ENCODE measurements at places on chromosomes 5 and 9.

DNA sequence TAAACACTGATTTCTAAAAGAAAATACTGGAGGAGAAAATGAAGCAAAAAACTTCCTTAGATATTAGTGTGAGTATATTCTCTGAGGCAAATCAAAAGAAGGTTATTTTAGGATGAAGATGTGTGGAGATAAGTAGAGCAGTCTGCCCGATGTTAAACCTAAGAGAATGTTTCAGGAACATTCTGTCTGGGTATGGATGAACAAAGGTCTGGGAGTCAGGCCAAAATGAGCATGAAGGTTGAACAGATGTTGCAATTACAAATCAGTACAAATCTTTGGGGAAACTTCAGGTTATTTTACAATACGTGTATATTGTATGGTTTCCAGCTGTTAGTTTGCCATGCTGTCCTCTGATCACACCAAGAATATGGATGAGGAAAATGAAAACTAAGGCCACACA, 14.4 kb upstream of the CEP78 start:
- DNase-seq = no peak

DNA sequence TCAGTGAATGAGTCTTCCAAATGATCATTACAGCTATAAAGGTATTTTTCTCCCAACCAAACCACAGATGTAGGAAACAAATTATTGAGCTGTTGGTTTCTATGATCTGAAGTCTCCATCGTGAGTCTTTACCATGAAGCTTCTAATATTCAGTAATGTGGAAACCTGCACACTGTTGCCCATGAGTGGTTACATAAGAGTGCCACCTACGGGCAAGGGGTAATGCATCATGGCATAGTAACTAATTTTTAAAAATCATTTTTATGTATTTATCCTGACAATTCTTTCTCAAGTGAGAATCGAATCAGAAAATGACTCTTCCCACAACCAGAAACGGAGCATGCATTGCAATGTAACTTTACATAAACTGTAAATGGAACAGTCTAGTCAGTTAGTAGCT, 282.5 kb upstream of the SMARCA2 start:
- no peak for DNase-seq

GRCh38 chr9:91771027-91771426, 179.0 kb downstream of the ROR2 start:
- no peak for DNase-seq

DNA sequence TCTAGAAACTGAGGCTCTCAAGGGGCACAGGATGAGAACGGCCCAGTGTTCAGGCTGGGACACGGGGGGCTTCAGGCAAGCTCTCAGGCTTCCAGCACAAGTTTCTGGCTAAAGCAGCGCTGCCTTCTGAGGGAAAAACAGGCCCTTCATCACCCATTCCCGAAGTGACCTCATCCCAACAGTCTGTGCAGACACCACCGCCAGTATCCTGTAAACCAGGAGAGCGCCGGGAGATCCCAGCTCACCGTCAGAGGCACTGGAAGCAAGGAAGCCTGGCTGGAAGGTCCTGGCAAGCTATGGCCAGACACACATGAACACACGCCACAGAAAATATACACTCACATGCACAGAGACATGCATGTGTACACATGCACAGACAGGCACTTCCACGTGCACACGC, 8.8 kb downstream of the SLC12A7 start:
- DNase-seq = no peak

- no peak for DNase-seq
Observed at GRCh38 chr9:71986900-71987299, 73.5 kb downstream of the C9orf57 start.

GRCh38 chr9:135046739-135047350, 40.6 kb upstream of the OLFM1 start:
- no peak for DNase-seq

GRCh38 chr5:137071526-137071925, 427.6 kb downstream of the SPOCK1 start:
- no peak for DNase-seq

DNA sequence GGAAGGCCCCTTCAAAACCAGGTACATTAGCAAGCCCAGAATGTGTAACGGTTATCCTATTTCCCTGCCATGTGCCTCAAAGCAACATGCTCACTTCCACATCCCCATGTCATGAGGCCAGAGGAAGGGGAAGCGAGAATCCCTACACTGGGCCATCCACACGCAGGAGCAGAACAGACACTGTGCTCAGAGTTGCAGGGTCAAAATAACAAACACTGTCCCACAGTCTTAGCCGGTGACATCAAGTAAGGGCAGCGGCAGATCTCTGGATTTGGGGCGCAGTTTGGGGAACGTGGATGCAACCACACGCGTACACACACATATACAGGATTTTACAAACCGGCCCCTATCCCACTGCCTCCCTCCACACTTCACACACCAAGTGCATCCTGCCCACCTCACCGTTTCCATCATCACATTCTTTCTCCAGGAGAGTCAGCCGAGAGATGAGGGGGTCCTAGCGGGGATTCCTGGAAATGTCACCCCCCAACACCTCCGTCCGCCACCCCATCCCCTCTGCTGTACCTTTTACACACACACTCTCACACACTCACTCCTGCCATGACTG, 776 bp downstream of the APBA1 start:
- no peak for DNase-seq

GRCh38 chr5:102483736-102484135, 15.1 kb downstream of the SLCO6A1 start:
- DNase-seq = no peak

DNA sequence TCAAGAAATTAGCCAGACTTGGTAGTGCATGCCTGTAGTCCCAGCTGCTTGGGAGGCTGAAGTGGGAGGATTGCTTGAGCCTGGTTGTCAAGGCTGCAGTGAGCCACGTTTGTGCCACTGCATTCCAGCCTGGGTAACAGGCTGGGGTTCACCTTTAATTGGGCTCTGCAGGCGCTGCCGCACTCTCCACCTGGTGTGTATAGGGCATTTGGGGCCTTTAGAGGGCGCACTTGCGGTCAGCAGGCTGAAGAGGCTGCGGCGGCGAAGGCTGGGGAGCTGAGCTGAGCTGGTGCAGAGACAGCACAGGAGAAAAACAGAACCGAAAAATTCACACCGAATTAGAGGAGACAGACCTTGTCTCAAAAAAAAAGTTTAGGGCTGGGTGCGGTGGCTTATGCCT, 31.2 kb downstream of the CDK7 start:
- DNase-seq = no peak

- no peak for DNase-seq
Observed at GRCh38 chr5:9439531-9440292, 106.2 kb downstream of the SEMA5A start.

GRCh38 chr9:116394894-116395698, 241.5 kb downstream of the PAPPA start:
- no peak for DNase-seq

DNA sequence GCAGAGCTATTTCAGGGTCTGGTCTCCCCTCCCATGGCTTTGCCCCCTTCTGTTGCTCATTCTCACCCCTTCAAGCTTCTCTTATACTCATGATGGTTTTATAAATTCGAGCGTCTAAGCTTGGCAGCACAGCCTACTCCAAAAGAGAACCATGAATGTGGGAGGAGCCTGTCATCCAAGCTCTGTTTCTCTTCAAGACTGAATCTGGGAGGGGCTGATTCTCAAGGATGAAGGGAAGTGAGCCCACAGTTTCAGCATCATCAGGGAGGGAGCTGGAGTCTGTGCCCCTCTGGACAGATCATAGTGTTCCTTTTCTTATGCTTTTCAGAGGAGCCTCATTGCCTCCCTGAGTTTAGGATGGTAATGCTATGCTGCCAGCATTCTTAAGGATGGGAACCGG, 168.6 kb downstream of the CFAP90 start:
- DNase-seq = no peak

DNA sequence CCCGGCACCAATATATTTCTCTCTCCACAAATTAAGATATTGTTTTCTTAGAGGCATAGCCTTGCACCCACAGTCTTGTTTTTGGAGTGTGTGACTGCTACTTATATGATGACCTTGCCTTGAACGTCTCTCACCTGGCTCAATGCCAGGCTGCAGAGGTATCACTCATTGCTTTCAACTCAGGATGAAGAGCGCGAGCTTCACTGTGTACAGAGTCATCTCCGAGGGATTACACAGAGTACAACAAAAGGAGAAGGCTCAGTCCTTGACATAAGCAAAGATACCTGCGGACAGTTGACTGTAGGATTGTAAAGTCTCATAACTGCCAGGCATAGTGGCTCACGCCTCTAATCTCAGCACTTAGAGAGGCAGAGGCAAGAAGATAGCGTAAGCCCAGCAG, 53.8 kb downstream of the CD180 start:
- DNase-seq = no peak

GRCh38 chr5:56350597-56351170, 117.6 kb upstream of the ANKRD55 start:
- peak; percentile 55 for DNase-seq

DNA sequence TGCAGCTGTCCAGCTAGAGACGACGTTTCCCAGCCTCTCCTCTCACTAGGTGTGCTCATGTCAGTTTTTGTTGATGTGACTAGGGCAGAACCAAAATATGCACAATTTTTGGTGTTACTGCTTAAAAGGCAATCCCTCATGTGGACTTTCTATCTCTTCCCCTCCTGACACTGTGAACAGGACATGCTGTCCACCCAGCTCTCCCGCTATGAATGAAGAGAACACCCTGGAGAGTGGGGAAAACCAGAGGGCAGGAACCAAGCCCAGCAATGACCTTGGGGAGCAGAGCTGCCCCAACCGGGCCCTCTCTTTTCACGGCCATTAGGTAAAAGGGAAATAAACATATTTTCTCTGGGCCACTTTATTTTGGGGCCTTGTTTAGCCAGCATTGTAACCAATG, 46.7 kb upstream of the TBC1D2 start:
- DNase-seq = no peak

DNA sequence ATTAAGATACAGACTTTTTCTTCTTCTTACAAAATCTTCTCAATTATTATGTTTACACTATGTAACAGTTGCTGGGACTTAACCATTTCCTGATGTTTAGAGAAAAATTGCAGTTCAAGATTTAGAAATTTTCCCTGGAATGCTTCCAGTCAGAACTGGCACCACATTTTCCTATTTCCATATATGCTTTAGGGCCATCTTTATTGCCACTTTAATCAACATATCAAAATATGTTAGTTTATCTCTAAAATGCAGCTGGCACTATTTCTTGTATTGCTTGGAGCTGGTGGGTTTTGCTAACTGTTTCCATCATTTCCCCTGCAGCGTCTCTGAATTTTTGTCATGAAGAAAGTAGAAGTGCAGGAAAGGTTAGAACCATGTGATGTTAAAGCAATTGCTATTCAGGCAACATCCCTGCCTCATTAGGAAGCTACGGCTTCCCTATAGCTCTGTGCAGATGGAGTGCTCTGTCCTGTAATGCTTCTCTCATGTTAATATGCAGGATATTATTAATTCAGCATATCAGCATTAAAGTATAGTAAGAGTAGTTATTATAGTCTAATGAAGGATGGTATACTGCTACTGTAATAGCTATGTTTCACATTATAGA, 269.1 kb downstream of the MTRR start:
- DNase-seq = no peak

- DNase-seq = no peak
Observed at GRCh38 chr9:129176701-129177442, 1.2 kb downstream of the IER5L start.

- no peak for DNase-seq
Observed at GRCh38 chr9:95074632-95075031, 242.9 kb downstream of the FANCC start.

DNA sequence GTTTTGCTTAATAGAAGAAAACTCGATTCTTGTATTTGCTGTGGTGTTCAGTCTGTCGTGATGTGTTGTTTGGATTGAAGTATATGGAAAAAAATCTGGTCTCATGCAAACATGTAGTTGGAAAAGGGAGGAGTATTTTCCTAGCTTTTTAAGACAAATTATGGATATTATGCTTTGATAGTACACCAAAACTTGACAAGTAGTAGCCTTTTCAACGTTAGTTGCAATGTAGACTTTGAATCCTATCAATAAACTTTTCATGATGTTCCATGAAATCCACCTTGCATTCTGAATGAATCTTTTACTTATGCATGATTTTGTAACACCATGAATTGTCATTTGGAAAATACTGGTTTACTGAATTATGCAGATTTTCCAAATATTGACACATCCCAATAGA, 64.2 kb downstream of the LHX2 start:
- no peak for DNase-seq

DNA sequence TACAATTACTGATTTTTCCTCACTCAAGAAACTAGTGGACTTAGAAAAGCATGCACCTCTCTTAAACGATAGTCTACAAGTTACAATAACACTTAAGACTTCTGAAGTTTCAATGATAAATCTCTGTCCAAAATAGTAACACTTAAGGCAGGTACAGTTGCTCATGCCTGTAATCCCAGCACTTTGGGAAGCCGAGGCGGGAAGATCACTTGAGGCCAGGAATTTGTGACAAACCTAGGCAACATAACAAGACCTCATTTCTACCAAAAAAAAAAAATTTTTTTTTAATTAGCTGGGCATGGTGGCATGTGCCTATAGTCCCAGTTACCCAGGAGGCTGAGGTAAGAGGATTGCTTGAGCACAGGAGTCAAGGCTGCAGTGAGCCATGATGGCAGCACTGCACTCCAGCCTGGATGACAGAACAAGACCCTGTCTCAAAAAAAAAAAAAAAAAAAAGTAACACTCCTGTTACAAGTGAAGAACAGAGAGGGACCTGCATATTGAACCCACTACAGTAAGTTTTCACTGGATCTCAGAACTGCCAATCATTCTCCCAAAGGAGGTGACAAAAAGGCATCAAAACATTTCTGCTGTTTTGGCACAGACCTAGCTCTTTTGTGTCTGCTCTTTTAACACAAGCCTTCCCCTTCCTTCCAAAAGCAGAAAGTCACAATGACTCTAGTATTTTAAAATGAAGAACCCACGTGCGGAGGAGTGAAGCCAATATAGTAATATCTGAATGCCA, 3.5 kb downstream of the ABITRAM start:
- DNase-seq = no peak

DNA sequence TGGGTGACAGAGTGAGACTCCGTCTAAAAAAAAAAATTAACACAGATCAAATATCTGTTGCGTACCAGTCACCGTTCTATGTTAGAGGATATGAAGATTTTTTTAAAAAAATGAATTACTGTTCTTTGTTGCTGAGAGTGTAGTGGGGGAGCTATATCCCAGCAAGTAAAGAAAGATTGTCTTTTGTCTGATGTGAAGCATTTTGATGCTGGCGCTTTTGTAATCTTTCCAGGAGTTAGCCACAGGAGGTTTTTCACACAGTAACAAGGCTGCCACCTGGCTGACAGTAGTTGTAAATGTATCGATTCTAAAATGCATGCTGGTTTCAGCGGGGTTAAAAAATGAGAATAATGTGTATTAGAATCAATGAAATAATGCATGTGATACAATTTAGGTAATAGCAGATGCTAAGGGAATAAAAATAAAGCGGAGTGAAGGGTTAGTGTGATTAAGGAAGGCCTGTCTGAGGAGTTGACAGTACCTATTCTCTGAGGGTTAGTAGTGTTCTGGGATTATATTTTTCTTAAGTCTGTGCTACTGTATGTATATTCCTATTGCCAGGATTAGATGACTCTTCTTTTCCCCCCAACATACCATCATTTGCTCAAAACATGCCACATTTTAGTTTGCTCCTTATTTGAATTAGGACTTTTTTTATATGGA, 3.4 kb downstream of the LMNB1 start:
- DNase-seq = no peak

Measured in left lung (tissue), 14 donors.